ENCODE measurements at places on chromosomes 2 and 18.

DNA sequence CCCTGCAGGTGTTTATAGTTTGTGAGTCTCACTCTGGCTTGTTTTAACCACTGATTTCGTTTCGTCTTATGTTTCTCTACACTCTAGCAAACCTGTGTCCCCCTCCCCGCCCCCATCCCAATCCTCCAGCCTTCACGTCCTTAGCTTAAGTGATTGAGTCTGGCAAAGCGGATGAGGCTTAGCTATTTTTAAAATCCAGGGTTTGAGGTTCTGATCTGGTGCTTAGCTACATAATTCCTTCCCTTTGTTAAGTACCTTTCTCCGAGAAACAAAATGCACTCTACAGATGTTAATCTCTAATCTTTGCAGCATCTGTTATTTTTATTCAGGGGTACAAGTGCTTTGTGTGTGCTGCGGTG lies 7.8 kb downstream of the AGAP1 start:
- no peak for DNase-seq

DNA sequence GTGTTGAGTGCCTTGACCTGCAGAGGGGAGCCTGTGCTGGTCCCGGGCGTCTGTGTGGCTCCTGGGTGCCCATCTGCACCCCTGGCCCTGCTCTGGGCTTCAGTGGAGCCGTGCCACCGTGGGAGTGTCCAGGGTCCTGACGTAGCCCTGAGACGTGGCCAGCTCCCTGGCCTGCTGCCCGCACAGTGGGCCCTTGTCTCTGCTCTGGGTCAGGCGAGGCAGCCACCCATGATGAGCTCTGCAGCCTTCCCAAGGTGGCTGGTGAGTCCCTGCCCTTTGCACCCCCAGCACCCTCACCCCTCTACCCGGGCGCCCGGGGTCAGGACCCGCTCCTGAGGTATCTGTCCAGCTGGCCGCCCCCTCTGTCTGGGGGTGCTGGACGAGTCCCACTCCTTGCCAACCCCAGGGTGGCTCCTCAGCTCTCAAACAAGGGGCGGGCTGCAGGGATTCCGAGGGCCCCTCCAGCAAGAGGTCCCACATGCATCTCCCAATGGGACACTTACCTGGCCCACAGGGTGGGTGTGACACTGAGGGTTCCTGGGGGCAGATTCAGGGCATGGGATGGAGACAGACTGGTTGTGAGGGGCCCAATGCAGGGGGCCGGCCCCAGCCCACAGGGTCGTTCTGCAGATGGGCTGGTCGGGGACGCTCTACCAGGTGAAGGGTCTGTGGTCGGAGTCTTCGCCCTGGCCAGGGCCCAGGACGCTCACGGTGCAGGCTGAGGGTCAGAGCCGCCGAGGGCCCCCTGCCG lies 2.4 kb downstream of the NEU4 start:
- no peak for DNase-seq

DNA sequence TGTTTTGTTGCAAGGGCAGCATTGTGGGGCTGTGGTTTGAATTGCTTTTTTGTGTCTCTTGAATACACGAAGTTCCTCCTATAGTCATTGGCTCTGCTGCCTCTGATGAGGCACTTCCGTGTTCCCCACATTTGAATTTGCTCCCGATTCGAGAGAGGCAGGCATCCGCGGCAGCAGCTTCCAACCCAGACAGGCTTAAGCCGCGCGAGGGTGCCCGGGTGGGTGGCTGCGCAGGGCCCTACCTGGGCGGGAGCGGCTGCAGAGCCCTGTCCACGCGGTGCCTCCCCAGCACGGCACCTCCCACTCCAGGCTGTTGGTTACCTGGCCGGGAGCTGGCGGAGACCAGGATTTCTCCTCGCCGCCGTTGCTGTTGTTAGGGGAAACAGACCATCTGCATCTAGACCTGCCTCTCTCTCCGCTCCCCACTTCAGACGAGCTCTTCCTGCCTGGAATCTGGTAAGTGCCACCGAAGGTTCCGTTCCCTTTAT lies 151.3 kb downstream of the NEDD4L start:
- DNase-seq = peak; percentile 84

GRCh38 chr2:4134551-4135550 lies 431.5 kb downstream of the DCDC2C start:
- no peak for DNase-seq

DNA sequence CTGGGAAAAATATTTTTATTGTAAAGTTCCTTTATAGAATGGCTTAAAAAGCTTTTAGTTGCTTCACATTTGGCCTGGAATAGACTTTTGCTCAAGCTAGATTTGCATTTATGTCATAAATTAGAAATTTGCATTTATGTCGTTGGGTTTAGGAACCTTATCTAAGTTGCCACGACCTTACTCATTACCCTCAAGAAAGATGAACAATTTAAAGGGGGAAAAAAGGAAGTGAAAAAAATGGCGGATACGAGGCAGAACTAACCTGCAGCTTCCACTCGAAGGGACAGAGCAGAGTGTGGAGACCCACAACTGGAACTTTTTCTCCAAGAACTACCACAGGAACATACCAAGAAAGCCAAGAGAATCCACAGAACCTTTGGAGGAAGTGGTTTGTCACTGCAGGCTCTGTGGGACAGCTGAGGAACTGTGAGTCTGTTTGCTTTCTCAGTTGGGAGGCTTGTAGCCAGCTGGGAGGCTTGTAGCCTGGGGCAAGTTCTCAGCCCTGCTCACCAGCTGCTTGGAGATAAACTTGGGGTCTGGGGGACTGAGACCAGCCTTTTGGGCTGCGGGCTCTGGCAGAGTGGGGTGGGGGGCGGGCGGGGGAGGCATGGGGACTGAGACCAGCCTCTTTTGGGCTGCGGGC lies 349.9 kb upstream of the MEIS1 start:
- DNase-seq = no peak

DNA sequence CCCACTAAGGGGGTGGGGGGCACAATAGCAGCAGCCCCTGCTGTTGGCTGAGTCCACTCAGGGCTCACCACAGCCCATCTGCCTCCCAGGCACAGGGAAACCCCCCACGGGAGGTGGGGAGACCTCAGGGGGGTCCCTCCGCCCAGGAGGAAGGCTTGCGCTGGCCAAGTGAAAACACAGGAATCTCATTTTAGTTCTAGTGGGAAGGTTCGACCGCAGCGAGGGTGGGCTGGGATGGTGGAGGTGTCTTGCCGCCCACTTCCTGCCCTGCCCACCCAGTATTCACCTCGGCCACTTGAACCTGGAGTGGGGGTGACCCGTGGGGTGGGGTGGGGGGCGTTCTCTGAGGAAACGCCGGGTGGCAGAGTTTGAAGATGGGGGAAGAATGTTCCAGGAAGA lies 6.9 kb upstream of the BOK start:
- DNase-seq = no peak

- no peak for DNase-seq
Measured at GRCh38 chr2:36397728-36398413, 42.3 kb downstream of the CRIM1 start.

- DNase-seq = no peak
Measured at GRCh38 chr18:32469691-32470459, 807 bp downstream of the GAREM1 start.

GRCh38 chr2:26666671-26667070 lies 25.5 kb upstream of the CIB4 start:
- no peak for DNase-seq

- DNase-seq = no peak
Measured at GRCh38 chr18:80172056-80172455, 63.0 kb downstream of the ADNP2 start.

DNA sequence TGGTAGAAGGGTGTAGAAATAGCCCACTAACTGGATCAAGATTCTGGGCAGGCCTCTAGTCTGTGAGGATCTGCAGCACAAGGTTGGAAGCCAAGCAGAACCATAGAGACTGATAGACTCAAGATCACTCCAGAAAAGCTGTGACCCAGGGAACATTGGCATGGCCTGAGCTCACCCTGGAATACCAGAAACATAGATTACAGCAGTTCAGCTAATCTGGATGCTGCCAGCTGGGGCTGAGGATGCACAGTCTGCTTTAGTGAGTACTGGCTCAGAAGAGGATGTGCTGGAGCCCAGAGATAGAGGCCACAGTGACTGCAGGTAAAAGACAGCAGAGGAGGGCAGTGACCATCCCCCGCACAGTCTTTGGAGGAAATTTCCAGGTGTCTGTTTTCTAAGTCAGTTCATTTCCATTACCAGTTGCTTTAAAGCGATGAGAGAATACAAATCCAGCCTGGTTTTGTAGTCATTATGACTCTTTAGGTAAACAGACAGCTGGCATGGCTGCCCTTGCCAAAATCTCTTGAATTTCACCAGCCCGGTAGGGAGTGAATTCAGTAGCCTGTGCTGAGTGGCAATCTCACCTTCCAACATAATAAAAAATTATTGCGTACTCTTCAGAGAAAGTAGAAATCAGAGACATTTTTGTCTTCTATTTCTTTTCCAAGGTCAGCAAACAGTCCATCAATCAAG lies 119.2 kb downstream of the ANTXR1 start:
- DNase-seq = no peak

DNA sequence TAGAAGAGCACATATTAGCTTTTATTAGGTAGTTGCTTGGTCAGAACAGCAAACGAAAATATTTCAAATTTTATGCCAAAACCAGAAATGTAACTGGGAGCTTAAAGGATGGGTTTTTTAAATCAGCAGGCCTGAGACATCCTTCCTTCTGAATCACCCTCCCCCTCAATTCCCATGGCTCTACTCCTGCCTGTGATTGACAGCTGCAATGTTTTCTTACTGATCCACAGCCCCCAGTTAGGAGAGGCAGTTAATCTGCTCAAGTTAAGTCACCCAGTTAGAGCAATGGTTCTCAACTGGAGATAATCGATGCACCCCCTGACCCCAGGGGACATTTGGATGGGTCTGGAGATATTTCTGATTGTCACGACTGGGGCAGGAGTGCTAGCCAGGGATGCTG lies 24.9 kb downstream of the KCTD18 start:
- DNase-seq = no peak

GRCh38 chr2:234278556-234279255 lies 218.2 kb downstream of the ARL4C start:
- DNase-seq = no peak
